Activated CD4-positive, alpha-beta T cell treated with anti-CD3 and anti-CD28 coated beads, Interleukin-2, amount 50 U/mL, for 1 hour (primary cell): ENCODE measurements at places on chromosomes 1 and 21.
A peak's percentile ranks its signal among the peaks of the same experiment; 100 is the strongest.

- no peak for DNase-seq
These were observed 3.7 kb downstream of the CD1A start for GRCh38 chr1:158257888-158258287.

DNA sequence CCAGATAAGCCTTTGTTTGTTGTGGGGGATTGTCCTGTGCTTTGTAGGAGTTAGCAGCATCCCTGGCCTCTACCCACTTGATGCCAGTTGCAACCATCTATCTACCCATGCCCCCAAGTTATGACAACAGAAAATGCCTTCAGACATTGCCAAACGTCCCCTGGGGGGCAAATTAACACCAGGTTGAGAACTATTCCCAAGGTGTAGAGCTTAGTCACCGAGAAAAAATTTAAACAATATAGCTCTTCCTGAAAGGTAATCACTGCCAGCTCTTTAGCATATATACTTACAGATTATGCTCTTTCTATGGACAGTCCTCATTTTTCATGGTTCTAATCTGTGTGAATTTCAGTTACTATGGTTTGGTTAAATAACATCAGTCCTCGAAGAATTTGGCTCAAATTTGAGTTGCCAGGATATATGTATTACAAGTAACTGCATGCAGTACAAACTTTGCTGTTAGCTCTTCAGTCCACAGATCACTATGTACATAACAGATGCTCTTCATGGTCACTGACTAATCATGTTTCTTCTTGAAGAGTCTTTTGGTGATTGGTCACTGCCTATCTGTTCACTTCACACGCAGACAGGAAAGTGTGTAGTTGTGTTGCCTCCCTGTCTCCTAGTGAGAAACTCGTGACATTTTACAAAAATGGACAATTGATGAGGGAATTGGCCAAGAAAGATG, 25.2 kb downstream of the MAPKAPK2 start:
- DNase-seq = no peak

GRCh38 chr21:41589131-41589530, 81.2 kb upstream of the TMPRSS2 start:
- no peak for DNase-seq

DNA sequence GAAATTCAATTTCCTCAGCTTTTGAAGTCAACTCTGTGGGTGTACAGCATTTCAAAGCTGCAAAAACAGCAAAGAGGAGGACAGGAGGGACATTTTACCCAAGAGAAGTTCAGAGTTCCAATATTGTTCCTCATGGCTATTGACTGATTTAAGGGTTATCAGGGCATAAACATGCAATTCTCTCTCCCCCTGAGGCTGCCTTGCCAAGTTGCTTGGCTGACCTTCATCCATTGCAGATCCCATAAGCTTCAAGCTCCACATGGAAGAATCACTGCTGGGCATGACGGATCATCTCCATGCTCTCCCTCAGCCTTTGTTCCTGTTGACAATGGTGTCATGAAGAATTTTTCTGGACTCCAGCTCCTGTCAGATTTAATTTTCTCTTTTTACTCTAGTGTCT, 115.2 kb upstream of the SERBP1 start:
- no peak for DNase-seq

- peak; percentile 21 for DNase-seq
These were observed at the start of gene SPATC1L for GRCh38 chr21:46183910-46184624. Gene SPATC1L (minus strand): TSS chr21:46184459. CDS start chr21:46182816, 1,643 bp downstream.

DNA sequence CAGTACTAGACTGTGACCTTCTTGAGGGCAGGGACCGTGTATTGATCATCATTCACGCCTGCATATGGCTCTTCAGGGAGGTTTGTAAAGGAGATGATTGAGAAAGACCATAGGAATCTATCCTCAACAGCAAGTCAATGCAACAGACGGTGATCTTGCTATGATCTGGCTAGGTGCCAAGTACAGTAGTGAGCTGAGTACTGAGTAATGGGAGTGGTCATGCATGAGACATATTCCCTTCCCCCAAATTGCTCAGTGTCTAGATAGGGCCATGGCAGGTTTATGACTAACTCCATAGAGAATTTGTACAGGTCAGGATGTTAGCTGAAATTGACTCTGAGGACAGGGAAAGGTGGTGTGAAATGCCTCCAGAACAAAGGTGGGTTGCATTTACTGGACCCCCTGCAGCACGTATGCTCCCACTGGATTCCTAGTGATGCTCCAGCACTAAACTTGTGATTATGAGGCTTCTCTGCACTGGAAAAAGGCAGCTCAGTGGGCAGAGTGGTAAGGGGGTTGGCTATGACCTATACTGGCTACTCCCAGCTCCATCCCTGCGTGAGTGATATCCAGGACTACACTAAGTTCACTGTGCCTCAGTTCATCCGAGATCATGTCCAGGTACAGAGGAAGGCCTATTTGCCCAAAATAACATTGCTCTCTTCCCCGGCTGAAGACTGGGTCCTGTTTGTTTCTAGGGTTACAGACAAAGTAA, 37.2 kb downstream of the KCNJ6 start:
- no peak for DNase-seq

GRCh38 chr1:116529199-116529631, 41.6 kb downstream of the CD58 start:
- DNase-seq = no peak

- DNase-seq = no peak
These were observed 100.9 kb downstream of the XCL2 start for GRCh38 chr1:168442931-168443330.

DNA sequence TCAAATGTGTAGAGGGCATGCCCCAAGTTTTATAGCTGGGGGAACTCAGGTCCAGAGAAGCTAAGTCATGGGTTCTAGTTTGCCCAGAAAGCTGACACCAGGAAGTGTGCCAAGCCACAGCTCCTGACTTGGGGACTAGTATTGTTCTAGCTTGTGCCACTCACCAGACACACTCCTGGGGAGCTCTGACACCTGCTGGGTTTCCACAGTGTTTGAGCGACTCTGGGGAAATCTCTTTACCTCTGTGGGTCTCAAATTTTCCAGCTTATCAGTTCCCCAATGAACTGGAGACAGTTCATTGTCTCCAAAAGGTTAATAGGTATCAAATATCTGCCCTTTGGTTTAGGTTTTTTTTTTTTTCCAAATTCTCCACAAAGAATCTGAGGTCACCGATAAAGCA, 4.2 kb downstream of the KISS1 start:
- no peak for DNase-seq

GRCh38 chr1:212030936-212031528, 4.3 kb downstream of the INTS7 start:
- no peak for DNase-seq

GRCh38 chr1:89035080-89035479, 12.4 kb upstream of the GBP3 start:
- DNase-seq = no peak

DNA sequence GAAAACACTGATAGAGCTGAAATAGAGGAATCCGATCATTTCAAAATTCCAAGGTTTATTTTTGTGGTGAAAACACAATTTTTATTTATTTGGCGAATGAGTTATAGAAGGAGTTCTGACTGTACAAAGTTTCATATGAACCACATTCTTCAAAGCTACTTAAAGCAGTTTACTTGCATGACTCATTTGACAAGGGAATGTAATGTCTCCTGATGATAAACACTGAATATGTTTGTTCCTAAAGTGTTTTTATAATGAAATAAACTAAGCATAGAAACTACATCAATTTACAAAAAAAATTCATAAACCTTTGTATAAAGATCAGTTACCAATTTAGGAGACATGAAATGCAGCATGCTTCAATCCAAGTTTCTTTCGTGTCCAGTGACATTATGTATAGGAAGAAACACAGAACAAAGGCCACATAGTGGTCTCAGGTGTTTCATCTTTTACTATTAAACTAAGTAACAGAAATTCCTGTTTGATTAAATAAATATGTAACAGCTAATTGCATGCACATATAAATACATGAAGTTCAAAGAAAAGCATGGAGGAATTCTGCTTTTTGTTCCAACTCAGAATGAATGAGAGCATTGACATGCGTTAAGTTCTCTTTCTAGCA, 2.5 kb downstream of the PRKACB start:
- no peak for DNase-seq

DNA sequence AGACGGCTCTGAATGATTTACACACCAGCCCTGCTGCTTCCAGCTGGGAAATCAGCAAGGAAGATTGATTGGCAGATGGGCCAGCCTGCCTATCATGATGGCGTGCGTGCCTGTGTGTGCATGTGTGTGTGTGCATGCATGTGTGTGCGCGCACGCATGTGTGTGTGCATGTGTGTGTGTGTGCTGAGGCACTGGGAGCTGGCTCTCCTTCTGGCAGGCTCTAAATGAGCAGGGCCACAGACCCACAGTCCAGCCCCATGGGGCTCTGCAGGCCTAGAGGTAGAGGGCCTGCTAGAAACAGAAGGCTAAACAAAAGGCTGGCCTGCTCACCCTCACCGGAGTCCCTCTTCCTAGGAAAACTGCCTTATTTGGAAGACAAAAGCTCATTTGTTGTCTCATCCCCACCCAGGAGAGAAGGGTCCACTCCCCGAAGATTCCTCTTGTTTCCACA, 6.0 kb downstream of the KLHDC8A start:
- no peak for DNase-seq

DNA sequence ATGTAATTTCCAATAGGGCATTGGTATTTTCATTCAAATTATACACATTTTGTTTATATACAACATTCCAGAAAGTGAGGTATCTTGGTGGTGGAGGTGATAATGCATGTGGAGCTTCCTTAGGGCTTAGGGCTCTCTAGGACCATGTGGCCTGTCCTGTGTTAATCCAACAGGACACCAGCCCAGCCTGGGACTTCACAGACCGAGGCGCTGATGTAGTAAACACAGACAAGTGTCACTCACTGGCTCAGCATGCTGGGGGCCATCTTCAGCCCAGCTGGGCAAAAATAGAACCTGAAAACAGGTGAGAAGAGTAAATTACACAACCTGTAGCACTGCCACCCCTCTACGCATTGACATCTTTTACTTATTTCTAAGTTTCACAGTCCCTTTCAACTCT, 66.7 kb downstream of the MAB21L3 start:
- no peak for DNase-seq

DNA sequence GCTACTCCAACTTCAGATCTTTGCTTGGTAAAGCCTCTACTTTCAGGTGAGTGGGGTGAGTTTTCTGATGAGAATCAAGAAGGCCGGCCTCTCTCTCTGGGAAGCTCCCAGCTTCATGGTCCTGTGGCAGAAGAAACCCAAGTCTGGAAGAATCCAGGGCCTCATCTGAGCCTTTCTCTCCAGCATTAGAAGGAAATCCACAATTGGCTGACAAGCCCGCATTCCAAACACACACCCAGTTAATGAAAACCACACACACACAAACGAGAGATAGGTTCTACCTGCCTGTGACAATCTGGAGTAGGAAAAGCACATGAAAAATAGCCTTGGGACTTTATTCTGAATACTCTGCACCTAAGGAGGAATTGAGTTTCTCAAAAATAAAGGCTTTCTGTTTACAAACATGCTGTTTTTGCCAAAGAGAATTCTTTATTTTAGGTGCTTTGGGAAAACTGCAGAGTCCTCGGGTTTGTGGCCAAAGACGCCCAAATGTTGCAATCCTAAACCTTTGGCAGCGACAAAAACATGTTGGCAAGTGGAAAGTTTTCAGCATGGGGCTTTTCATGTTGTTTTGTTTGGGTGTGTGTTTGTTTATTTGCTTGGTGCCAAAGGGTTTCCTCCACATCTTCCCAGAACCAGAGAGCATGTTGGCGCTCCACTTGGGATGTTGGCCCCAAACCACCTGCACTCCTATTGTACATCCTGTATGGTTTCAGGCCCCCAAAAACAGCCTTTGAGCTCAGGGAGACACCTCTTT, 216.2 kb downstream of the SETD4 start:
- no peak for DNase-seq

DNA sequence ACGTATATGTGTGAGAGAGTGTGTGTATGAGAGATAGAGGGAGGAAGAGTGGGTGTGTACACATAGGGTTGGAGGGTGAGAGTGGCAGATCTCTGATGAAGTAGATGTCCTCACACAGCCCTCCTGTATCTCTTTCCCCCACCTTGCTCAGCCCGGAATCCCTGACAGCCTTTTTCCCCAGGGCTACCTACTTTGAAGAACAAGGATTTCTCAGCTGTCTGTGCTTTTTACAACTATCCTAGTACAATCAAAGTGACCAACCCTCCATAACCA, 29.1 kb upstream of the CADM3 start:
- DNase-seq = no peak

DNA sequence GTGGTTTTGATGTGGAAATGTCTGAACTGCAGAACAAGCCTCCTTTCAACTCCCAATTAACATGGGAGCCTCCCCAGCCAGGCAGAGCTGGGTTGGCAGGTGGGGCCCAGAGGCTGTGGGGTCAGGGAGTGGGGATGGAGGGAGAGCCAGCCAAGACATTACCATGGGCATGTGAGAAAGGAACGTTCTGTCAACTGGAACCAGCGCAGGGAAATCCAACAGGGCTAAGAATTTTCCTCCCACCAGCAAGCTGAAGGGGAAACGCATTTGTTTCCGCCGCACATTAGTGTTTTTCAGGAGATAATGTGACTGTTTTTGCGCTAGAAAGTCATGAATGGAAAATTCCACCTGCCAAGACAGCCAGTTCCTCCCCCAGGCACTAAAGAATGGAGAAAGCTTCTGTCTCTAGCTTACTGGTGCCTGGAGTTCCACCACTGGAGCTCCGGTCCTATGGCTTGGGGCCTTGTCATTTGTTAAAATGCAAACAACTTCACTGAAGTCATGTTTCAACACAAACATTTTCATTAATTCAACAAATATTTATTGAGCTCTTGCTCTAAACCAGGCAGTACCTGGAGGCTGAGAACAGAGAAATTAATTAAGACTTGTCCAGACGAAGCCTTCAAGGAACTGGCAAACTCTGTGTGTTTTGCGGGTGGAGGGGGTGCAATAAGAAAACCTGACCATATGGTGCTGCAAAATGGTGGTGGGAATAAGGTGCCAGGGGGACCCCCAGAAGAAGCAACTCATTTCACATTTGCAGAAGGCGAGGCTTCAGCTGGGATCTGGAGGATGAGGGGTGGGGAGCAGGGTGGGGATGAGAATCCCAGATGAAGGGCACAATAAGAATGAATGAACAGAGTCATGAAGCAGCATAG, 305.1 kb downstream of the MATN1 start:
- DNase-seq = no peak

DNA sequence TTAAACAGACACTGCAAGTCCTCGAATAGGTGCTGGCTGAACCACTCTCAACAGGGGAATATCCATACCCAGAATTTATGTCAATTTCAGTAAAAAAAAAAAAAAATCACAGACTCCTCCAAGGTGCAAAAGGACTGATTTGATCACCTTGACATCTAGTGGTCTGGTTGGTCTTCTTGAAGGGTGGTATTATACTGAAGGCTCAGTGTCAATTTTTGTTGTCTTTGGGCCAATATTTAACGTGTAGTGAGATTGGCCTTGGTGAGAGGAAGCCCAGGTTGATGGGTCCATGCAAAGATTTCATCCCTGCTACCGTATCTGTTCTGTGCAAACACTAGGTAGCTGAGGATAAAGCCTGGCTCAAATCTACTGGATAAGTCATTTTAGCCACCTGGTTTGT, 4.0 kb upstream of the GBP5 start:
- DNase-seq = no peak

DNA sequence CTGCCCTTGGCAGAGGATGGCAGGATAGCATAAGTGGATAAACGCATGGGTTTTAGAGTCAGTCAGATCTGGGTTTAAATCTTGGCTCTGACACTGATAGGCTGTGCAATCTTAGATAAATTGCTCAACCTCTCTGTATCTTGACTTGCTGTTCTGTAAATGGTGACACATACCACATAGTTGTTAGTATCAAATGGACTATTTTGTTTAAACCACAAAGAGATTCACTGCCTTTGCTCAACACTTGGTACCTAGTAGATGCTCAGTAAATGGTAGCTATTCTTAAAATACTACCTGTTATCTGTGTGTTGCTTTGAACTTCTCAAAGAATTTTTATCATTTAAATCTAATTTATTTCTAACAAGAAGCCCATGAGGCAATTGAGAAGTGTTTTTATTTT, 39.5 kb upstream of the A3GALT2 start:
- no peak for DNase-seq
